Right renal pelvis (tissue), 4 donors: ENCODE measurements at places on chromosomes 2 and 18. TPM values are rescaled to one million over a fixed set of nuclear protein-coding genes. Genes with fewer than 3 reads are reported as not detected.

DNA sequence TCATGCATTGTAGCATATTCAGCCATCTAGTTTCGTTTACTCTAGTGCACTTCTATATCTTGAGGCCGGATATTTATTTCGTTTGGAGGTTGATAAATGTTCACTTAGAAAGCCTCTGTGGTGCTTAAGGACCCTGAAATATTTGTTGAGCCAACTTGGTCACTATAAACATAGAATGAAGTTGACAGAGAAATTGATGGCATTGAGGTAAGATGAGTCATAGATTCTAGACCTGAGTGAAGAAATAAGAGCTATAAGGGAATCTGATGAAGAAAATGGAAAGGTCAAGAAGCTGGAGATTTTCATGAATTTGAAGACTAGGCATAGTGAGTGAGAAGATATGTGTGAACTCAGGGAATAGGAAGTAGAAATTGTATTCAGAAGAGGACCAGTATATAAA lies 35.9 kb downstream of the EPC2 start:
- no peak for DNase-seq

GRCh38 chr2:124740636-124741035 lies 715.5 kb downstream of the CNTNAP5 start:
- no peak for DNase-seq

- DNase-seq: no peak
Measured at GRCh38 chr18:38843291-38843690, 1277.7 kb upstream of the CELF4 start.

DNA sequence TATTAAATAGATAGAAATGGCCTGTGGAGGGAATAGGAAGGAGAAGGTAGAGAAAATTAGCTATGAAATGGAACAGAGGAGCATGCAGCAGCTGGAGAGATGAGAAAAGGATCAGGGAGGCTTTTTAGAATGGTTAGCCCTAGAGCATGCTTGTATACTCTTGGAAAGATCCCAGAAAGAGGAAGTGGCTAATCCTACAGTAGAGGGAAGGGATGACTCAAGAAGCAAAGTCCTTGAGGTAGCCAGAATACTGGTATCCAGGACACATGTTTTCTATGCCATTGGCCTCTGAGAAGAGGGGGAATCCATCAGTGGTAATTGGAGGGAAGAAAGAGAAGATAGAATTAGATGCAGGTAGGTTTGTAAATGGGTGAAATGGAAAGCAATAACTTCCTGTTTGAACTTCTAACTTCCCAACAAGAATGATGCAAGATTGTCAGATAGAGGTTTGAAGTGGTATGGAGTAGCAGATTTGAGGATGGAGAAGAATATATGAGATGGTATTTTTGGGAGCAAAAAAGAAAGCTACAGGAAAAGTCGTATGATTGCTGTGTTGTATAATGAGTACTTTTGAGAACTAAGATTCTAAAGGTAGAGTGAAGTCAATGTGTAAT lies 17.1 kb upstream of the OSBPL6 start:
- no peak for DNase-seq

DNA sequence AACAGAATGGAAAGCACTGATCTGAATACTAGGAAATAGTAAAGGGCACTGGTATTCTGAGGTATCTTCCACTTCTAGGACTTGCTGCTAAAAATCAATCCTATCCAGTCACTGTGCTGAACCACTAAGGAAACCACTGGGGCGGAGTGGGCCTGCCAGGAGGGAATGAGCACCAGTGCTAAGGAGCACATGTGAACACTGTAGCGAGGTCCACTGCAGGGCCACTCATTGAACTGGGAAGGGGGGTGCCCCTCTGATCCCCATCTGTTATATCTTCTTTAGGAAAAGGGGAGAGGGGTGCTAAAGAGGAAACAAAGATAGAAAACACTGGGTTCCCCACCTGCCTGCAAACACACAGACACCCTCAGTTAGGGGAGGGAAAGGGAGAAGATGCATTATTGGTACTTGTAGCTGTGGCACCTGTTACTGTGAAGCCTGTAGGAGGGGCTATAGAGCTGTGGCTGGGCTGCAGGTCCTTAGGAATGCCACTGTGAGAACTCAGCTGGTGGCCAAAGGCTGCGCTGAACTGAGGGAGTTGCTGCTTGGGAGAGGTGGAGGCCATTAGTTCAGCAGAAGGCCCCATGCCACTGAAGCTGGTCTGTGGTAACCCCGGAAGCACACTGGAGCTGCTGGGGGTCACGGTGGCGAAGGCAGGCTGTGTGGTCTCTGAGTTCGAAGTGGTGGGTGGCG lies 81.8 kb downstream of the INO80D start:
- no peak for DNase-seq

GRCh38 chr2:29879456-29879855 lies 41.9 kb downstream of the ALK start:
- no peak for DNase-seq

DNA sequence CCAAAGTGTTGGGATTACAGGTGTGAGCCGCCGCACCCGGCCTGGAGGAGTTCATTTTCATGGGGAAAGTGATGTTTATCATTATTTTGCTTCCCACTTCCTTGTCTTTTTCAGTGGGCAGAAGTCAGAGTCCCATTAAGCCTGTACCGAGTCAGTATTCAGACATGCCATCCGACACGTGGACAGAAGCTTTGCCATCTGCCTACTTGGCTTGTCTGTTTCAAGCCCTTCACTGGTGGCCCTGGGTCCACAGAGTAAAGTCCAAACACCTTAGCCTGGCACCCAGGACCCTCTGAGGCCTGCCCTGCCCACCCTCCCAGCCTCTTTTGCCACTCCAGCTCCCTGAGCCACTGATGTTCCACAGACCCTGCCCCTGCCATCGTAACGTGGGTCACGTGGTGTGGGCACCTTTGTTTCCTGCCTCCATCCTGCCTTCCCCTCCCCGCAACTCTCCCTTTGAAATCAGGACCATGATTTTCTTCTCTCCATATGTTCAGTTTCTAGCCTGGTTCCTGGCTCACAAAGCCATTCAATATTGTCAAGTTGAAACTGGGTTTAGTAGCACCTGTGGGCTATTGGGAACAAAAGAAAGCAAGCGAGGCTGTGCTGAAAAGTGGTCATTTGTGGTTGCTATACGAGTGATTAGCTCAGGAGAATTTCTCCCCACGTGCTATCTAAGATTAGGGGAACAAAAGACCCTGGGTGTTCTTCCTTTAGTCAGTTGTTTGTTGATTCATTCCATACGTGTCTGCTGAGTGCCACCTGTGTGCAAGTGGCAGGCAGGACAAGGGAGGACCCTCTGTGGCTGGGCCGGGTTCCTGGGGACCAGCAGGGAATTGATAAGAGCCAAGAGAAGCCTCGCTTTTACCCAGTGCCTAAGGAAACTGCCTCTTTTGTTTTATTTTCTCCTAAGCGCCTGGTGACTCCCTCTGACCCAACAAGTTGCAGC lies 5.1 kb upstream of the ODC1 start:
- DNase-seq: no peak

DNA sequence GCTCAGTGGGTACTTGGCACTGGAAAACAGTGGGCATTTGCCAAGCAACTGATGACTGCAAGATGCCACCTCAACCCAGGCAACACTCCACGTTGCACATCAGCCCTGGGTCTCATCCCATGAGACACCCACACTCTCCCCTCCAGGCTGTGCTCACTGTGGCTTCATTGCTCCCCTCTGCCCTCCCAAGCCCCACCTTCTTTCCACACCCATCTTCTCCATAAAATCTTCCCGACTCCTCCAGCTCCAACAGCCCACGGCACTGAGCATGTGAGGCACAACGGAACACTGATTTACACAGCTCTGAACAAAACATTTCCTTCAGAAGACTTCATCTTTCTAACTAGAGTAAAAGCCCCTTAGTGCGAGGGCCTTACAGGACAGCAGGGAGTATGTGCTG lies 117.8 kb upstream of the ACAA2 start:
- no peak for DNase-seq

GRCh38 chr2:205333351-205333750 lies 348.9 kb upstream of the NRP2 start:
- DNase-seq: no peak

DNA sequence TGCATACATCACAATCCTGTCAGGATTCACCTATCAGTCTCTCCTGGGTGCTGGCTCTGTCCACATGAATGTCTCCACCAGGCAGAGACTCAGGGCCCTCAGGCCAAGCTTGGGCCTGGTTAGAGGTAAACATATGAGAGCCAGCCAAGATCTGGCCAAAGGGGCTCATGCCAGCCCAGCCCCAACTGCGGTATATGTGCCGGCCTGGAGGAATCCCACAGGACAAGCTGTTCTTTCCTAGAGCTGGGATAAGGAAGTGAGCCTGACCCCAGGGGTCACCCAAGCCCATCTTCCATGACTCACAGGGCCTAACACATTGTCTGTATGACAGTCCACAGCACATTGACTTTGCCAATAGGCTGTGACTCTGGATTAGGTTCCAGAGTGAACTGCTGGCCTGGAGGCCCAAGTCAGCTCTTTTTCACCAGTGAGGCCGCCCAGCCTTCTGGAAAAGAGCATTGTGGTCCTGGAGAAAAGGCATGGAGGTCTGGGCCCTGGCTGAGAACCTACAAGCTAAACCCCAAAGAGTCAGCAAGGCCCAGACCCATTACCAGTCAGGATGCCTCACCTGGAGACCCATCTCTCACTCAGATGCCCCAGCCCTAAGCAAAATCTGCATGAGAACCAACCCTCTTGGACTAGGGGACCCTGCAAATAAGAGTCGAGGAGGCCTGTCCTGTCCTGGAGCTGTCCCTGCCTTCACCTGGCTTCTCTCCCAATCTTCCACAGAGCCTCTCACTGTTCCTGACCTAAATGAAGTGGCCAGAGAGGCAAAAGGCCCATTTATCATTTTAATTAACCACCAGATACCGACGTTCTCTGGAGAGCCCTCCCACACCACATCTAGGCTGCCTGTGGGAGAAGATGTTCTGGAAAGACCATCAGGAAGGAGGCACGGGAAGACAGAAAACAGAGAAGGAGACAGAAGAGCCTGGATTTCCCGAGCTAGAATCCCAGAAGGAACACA lies 120.9 kb upstream of the PKDCC start:
- no peak for DNase-seq

GRCh38 chr18:46722051-46722450 lies 34.8 kb downstream of the ST8SIA5 start:
- DNase-seq: no peak

- no peak for DNase-seq
Measured at GRCh38 chr2:70113359-70114070, 26.2 kb downstream of the PCBP1 start.

Gene C2orf78
- not detected for polyA plus RNA-seq

GRCh38 chr2:649426-650342 lies 27.5 kb downstream of the TMEM18 start:
- no peak for DNase-seq

DNA sequence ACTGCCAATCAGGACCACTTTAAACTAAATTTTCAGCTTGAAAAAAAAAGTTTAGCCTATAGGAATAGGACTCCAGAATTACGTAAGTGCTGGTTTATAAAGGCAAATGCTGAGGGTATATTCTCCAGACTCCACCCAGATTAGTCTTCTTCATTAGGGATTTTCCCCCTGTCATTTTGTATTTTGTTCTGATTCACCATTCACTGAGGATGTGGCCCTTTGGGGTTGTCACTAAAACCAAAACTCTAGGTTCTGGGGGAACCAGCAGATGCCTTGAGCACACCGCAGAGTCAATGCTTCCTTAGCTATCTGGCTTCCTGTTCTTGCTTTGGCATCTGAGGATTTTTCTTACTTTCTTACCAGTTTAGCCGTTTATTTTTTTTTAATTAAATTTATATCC lies 10.5 kb downstream of the SCYGR4 start:
- DNase-seq: no peak

Gene CKAP2L
- 16.6 TPM for polyA plus RNA-seq
